ENCODE measurements at places on chromosomes 12 and 14.

GRCh38 chr12:5192726-5193125 lies 149.0 kb downstream of the KCNA5 start:
- no peak for DNase-seq

GRCh38 chr12:12017135-12017581 lies 53.6 kb upstream of the BCL2L14 start:
- no peak for DNase-seq

GRCh38 chr12:50640321-50640939 lies 123.5 kb upstream of the ATF1 start:
- DNase-seq, result no peak

- DNase-seq, result no peak
Measured at GRCh38 chr12:82942521-82942920, 255.8 kb downstream of the TMTC2 start.

DNA sequence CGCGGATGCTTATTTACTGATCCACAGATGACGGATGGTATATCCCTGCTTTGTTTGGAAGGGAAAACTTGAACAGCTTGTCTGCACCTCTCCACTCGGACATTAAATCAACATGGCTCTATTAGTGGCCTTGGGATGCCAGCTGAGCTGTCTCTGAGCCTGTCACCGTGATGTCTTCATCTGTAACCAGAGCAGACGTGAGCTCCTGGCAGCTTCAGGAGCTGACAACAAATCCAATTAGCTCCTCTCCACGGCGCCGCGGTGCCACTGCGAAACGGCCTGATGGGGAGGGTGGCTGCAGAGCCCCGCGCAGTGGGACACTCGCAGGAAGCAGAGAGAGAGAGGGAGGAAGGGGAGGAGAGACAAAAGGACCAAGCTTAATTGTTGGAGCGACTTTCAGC lies 112.3 kb downstream of the PAPOLA start:
- no peak for DNase-seq

GRCh38 chr12:102023343-102023930 lies 38.4 kb downstream of the WASHC3 start:
- no peak for DNase-seq
